ENCODE measurements at places on chromosomes 1 and 21. TPM values are rescaled to one million over a fixed set of nuclear protein-coding genes. Genes with fewer than 3 reads are reported as not detected.
A peak's percentile ranks its signal among the peaks of the same experiment; 100 is the strongest.

GPR153 gene
- 6.3 TPM for total RNA-seq

DNA sequence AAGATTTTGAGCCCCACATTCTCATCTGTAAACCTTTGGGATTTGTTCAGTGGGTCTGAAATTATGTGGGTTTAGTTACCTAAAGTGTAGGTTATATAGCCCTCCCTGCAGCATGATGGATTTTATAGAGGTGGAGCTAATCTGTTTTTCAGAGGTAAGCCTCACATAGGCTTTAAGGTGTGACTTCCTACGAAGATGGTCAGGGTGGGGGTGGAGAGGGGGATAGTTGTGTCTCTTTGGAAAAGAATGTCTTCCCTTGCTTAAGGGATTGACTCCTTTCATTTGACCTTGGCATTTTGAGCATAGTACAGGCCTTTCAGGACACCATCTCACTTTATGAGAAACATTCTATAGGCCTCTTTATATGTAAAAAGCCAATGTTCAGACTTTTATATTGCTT, 3.4 kb downstream of the CACHD1 start:
- DNase-seq, result no peak

- DNase-seq, result peak; percentile 85
Observed at GRCh38 chr1:203649999-203650836, 23.6 kb downstream of the ATP2B4 start.

PERM1 gene
- total RNA-seq, result not detected

PLEKHN1 gene
- total RNA-seq, result 3.8 TPM

DNA sequence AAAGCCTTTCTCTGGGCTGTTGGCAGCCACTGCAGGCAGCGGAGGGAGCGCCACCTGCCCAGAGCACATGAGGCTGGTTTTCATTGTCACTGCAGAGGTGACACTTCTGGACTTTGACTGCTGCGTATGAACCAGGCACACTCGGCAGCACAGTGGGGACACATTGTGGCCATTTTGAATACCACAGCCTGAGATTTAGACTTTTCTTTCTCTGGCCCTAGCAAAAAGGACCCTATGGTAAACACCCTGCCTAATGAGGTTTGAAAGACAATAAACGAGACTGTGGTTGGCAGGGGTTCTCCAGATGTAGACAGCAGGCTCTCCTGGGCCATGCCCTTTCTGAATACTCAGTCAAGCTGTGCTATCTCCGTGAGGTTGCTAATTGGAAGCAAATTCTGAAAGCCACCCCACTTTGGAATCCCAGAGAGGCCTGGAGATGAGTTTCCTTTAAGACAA, 12.0 kb upstream of the KCNE2 start:
- DNase-seq, result no peak
